ENCODE measurements at places on chromosomes 11 and 22. TPM values are rescaled to one million over a fixed set of nuclear protein-coding genes. Genes with fewer than 3 reads are reported as not detected.
A peak's percentile ranks its signal among the peaks of the same experiment; 100 is the strongest.

DNA sequence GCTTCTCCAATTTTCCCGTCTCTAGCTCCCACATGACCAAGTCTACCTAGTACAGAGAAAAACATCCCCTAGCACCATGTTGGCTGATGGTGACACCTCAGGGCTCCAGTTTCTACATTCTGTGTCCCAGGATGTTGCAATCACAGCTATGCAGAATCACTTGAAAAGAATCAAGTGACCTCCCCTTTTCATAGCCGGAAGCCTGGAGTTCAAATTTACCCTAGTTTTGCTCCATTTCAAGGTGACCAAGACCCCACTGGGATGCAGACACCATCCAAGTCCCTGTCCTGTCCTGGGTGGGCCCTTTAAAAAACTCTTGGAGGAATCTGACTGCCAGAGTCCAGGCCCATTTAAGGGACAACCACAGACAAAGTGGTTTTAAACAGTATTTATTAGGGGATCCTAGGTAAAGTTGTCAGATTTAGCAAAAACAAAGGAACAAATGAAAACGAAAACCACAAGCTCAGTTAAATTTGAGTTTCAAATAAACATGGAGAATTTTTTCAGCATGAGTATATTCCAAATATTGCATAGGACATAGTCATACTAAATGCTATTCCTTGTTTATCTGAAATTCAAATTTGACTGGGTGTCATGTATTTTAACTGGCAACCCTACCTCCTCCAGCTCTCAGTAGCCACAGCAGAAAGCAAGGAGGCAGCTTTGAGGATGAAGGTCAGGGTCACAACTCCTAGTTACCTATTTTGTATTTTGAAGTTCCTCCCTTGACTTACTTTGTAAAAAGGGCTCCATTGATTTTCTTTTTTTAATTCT is 52.4 kb downstream of the MIAT start:
- DNase-seq = peak; percentile 48

Gene SHISA8
- total RNA-seq = not detected

GRCh38 chr22:37412495-37413250 is 14.6 kb downstream of the ELFN2 start:
- no peak for DNase-seq

DNA sequence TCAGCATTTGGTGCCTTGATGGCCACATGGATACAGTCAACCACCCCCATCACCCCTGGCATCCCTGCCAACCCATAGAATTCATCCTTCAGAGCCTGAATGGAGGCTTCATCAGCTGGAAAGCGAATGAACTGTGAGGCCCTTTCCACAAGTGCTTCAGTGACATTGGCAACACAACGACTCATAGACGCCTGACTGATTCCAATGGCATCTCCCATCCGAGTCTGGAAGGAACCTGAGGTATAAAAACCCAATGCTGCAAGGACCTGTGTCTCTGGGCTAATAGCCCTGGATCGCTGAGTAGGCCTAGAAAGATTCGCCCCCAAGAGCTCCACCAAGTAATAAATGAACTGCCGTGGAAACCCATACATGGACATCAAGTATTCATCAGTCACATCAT is 1.3 kb downstream of the HARBI1 start:
- no peak for DNase-seq

DNA sequence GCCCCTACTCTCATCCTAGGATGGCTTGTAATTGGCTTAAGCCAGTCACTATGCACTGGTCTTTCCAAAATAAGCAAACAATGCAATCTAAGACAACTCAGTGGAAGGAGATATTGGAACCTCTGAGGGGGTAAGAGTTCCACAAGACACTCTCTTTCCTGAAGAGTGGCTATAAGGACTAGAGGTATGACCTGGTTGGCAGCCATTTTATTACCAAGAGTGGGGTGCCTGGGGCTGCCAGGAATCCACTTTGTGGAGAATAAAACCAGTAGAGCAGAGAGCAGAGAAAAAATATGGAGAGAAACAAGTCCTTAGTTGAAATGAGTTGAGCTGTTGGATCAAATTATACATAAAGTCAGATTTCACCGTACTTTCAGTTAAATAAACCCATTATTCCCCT is 38.8 kb upstream of the CAPRIN1 start:
- DNase-seq = no peak

Gene TCP11L1
- 10.6 TPM for total RNA-seq

Gene ARHGEF17
- 3.3 TPM for total RNA-seq

- DNase-seq = no peak
Measured at GRCh38 chr22:41782316-41782715, 18.2 kb upstream of the CCDC134 start.

- no peak for DNase-seq
Measured at GRCh38 chr11:112357488-112357887, 96.8 kb upstream of the PLET1 start.

DNA sequence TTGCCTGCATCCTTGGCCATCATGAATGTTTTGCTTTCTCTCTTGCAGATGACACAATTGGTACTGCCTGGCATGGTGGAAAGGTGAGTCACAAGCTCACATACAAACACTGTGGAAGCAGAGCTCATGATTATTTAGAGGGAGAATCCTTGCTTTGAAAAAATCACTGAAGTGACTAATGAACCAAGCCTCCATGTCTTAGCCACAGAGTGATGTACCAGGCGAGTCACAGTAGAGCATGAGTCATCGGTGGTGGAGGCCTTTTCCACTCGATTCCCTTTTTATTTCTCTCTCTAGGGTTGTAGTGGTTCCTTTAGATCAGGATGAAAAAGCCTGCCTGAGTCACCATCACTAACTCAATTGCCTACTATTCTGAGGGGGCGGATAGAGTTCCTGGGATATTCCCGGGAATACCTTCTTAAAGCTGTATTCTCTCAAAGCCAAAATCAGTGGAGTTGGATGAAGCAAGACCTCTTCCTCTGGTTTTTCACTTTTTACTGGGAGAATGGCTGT is 49.6 kb upstream of the ALKBH3 start:
- DNase-seq = peak; percentile 99

GRCh38 chr11:21771097-21771496 is 421.8 kb upstream of the ANO5 start:
- DNase-seq = peak; percentile 54

GRCh38 chr11:107482234-107482633 is 24.6 kb upstream of the CWF19L2 start:
- no peak for DNase-seq

DNA sequence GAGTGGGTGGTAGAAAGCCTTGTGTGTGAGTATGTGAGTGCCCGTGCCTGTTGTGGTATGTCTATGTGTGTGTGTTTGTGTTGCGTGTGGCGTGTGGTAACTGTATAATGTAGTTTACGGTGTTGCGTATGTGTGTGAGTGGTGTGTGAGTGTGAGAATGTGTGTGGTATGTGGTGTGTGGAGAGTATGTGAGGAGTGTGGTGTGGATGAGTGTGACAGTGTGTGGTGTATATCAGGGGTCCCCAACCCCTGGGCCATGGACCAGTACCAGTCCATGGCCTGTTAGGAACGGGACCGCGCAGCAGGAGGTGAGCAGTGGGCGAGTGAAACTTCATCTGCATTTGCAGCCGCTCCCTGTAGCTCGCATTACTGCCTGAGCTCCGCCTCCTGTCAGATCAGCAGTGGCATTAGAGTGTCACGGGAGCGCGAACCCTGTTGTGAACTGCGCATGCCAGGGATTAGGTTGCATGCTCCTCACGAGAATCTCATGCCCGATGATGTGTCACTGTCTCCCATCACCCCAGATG is 5.7 kb downstream of the UPK3A start:
- DNase-seq = peak; percentile 32

Gene ESAM
- not detected for total RNA-seq

DNA sequence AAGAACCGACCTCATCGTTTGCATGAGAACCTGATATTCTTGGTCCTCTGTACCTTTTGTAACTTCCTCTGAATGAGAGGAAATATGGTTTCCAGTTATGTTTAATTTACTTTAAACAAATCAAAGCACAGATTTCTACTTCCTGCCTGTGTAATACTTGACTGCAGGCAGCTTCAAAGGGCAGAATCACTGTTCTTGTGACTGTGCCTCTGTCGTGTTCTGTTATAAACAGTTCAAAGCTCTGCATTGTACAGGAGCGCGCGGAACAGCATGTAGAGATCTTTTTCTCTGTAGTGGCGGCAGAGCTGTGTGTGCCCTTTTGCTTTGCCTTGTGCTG is 73.2 kb upstream of the CLDN5 start:
- DNase-seq = no peak

Gene OR8A1
- not detected for total RNA-seq

Gene GVQW3
- total RNA-seq = 0.08 TPM

- no peak for DNase-seq
Measured at GRCh38 chr11:77580712-77581337, 8.9 kb upstream of the AQP11 start.

DNA sequence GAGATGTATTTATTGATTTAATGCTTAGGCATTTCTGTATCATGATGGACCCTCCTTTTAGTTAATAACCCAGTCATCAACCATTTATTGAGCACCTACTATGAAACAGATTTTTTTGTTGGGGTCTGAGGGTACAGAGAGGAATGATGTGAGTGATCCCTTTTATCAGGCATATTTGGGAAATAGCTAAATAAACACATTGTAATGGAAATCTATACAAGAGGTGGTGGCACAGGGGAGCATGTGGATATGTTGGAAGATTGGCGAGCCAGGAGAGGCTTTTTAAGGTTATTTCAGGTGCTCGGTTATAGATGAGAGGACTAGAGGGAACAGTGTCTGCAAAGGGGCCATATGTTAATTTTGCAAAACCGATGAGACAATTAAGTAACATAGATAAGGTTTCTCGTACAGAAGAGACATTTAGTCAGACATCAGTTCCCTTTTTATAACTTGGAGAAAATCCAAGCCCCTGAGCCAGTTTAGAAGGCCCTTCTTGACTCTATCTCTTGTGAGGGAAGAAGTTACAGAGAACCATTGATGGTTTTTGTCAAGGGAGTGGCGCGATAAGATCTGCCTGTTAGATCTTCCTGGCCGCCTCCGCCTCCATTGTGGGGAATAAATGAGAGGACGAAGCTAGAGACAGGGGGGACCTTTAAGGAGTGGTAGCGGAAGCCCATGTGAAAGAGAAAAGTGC is 2.0 kb downstream of the ATXN10 start:
- no peak for DNase-seq

DNA sequence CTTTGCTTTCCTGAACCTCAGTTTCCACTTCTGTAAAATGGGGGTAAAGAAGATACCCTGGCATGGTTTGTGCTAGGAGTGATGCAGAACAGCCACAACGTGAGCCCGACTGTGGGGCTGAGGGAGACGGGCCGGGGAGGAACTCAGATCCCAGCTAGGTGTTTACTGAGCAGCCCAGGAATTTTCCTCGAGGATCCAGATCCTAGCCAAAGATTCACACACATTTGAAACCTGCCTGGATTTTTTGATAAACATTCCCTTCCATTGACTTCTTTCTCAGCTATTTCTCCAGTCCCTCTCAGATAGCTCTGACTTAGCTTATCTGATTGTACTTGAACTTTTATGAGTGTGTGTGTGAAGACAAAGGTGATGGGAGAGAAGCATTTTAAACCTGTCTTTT is 98.0 kb downstream of the KIAA1671 start:
- no peak for DNase-seq

GRCh38 chr11:92885600-92885999 is 83.9 kb upstream of the MTNR1B start:
- no peak for DNase-seq

Gene NOX4
- 1.4 TPM for total RNA-seq

DNA sequence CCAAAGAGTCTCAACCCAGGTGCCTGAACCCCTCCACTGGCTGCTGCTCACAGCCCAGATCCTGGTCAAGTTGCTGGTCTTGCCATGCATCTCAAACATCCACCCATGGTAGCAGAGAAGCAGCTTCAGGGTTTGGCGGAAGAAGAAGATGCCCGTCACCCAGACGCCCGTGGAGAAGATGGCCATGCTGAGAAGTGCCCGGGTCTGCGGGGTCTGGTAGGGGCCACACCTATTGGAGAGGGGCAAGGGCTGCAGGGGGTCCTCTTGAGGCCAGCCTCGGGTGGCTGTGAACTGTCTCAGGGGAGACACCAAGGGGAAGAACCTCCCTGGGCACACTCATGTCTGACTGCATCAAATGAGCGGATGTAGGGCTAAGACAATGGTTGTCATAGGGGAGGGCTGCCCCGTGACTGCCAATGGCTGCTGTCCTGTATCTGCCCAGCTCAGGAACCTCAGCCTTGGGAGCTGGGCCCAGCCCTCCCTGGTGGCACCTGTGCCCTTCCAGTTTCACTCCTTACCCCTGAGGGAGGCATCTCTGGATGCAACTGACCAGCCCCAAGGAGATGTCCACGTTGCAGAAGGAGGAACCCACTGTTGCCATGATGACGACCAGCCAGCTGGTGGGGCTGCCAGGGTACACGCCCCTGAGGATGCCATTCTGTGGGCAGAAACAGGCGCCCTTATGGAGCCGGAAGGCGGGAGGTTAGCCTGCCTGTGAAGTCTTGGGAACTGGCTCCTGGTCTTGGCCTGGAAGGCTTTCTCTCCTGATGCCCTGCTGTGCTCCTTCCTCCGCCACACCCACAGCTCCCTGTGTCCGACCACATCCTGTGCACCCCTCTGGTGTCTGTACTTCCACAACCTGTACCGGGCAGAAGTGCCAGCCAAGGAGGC is 1.2 kb downstream of the CPT1B start:
- DNase-seq = no peak

- DNase-seq = no peak
Measured at GRCh38 chr11:44885919-44886789, 64.5 kb downstream of the TP53I11 start.

DNA sequence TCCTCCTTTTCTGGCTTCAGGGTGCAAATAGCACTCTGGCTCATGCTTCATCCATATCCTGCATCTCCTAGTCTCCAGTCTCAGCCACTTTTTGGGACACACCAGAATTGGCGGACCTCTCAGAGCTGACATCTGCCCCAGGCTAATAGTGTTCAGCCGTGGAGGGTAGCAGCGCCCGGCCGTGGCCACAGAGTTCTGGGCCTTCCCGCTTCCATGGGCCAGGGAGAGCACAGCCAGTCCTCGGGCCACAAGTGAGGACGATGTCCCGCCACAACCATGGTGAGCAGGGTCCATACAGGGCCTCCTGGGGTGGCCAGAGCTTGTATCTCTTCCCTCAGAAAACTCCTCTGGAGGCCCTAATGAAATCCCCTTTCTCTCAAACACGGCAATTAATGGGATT is 26.0 kb downstream of the DKK3 start:
- DNase-seq = no peak
